RPMI8226 (cell line): ENCODE measurements at places on chromosomes 16 and 17.
A peak's percentile ranks its signal among the peaks of the same experiment; 100 is the strongest.

GRCh38 chr16:81629034-81629802, 149.9 kb upstream of the PLCG2 start:
- no peak for DNase-seq

- no peak for DNase-seq
These were observed 628.1 kb downstream of the WWOX start for GRCh38 chr16:78727536-78727935.

DNA sequence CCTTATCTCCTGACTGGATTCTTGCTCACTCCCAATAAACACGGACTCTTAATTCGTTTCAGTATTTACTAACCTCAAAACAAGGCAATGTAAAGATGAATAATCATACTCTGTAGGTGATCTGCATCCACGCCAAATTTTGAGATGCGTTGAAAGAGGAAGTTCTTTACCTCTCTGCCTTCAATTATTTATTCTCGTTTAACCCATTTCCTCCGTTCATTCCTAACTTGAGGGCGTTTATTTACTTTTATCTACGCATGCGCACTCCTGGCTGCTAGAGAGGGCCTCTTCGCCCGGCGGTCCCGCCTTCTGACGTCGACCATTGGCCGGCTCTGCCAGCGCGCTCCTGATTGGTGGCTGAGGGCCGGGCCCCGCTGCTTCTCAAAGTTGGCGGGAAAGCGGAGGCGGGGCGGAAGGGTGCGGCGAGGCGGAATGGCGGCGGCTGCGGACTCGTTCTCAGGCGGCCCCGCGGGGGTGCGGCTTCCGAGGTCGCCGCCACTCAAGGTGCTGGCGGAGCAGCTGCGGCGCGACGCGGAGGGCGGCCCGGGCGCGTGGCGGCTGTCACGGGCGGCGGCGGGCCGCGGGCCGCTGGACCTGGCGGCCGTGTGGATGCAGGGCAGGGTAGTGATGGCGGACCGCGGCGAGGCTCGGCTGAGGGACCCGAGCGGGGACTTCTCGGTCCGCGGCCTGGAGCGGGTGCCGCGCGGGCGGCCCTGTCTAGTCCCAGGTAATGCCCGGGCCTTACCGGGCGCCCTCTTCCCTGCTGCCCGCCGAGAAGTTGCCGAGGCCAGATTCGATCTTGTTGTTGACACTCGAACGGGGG, at the start of gene RMI2:
TSS of gene RMI2 (plus strand) at position 420 of the 823 bp plus-strand sequence. CDS start at position 433, 13 bp downstream.
- DNase-seq = peak; percentile 100

DNA sequence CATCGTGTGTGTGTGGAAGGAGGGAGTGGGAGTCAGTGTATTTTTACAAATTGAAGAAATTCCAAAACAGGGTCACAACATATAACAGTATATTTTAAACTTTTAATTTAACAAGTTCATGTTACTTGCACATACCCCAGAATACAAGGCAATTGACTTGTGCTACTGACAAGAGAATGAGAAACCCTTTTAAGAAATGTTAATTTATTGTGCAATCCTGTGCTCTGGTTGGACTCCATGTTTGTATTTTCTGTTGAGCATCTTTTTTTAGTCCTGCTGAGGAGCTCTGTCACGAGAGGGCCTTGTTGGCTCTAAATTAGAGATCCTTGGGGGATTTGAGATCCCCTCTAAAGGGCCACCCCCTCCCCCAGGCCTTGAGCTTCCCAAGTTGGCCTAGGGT, 1.1 kb upstream of the EMP2 start:
- DNase-seq = no peak

- no peak for DNase-seq
These were observed 24.2 kb downstream of the PLCG2 start for GRCh38 chr16:81803332-81803731.

DNA sequence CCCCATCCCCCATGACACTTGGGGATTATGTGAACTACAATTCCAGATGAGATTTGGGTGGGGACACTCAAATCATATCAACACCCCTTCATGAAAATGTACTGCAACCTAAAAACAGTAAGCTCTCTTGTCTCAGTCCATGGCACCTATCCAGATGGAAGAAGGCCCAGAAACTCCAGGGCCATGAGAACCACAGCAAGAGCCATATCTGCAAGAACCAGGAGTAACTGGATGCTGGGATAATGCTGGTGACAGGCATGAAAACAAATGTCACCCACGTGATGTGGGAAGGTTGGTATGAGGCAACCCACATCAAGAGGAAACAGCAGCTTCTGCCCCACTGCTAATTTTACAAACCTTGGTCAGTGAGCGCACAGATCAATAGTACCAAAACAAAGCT, 400.1 kb upstream of the ERCC4 start:
- DNase-seq = no peak

GRCh38 chr17:27550974-27551505, 79.9 kb upstream of the LGALS9 start:
- DNase-seq = no peak

GRCh38 chr17:78294776-78295175, 63.3 kb downstream of the TMEM235 start:
- DNase-seq = no peak

DNA sequence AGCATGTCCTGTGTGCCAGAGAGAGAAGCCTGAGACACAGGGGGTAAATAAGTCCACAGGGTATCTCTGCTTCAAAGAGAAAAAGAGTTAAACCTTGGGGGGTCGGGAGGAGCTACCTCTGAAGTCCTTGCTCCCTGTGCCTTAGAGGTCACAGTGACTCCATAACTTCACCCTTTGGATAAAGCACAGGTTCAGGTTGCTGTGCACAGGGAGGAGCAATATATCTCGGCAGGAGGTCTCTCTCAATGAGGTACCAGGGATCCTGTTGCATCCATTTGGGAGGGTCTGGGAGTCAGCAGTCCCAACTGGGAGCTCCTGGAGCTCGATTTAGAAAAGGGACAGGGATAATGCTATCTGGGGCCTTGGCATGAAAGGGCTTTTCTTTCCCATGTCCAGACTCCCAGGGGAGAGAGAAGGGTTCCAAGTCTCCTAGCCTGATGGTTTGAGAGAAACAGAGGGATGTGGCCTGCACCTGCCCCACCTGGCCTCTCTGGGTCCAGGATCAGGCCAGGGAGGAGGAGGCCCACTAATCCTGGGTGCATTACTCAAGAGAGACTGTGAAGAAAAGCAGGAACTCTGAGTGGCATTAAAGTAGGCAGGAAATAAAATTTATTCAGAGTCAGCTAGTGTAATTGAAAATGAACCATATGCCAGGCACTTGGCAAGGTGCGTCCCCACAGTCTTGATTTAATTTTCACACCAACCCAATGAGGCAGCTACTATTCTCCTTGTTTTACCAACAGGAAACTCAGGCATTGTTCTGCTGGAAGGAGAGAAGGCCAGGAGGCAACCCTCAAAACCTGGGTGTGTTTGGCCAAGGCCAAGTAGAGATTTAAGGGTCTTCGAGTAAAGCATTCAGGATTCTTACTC, 40.7 kb downstream of the CUEDC1 start:
- DNase-seq = no peak

- DNase-seq = peak; percentile 58
These were observed 688 bp downstream of the CRK start for GRCh38 chr17:1455291-1455796.

GRCh38 chr17:66098040-66098439, 93.9 kb downstream of the CEP112 start:
- no peak for DNase-seq

DNA sequence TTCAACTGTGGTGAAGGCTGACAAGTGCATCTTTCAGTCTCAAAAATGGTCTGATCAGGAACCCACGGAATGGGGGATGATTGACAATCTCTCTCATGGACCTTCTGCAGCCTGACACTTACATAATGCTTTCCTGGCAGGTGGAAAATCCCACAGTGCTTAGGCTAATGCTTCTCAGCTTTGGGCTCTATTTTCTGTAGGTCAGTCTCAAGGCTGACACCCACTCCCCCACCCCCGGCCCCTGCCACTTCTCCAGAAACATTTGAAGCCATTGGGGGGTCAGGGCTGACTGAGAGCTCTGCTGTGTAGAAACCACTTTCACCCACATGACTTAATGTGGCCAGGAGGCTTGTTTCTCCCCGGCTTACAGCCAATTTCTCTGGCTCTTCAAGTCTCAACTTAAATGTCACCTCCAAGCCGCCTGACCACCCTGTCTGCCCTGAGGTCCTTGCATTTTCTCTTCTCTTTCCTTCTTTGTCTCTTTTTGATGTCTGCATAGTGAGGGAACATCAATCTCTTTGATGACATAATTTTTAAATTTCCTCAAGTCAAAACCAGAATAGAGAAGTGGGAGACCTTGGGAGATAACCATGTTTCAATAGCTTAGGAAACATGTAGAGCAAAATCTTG, 16.7 kb upstream of the IRF8 start:
- no peak for DNase-seq
